ELR (cell line): ENCODE measurements at places on chromosomes 7 and 10.

- peak; percentile 58 for DNase-seq
Measured at GRCh38 chr10:109773288-109774120, 149.8 kb downstream of the XPNPEP1 start.

DNA sequence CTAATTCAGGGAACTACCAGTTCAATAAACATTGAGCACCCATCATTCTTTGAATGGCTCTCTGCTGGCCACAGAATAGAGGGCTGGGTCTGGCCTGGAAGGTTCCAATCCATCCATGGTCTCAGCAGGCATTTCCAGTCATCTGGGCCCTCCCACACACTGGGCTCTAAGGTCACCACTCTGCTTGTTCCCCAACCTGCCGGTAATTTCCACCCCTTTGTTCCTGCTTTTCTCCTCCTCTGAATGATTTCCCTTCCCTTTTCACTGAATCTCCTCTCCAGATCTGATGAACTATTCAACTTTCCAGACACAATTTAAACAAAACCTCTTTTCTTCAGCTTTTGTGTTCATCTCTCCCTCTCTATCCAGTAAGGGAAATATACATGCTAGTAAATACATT is 2.6 kb downstream of the BZW2 start:
- DNase-seq = no peak

DNA sequence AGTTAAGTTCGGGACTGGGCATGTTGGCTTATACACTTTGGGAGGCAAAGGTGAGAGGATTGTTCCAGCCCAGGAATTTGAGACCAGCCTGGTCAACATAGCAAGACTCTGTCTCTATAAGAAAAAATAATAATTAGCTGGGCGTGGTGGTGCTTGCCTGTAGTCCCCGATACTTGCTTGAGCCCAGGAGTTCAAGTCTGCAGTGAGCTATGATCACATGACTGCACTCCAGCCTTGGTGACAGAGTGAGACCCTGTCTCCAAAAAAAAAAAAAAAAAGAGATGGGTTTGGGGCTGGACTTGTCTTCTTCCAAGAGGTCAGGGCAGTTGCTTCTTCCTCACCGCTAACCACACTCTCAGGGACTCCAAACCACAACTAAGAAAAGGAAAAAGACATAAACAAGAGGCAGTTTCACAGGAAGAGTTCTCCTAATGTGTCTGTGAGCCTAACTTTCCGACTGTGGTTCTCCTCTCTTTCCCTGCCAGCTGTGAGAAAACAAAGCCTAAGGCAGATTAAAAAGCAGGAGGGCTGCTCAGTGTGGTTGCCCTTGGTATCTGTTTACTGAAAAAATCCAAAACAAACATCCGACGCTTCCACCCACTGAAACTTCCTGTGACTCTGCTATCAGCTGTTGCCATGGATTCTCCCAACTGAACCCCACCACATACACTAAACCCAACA is 2.4 kb upstream of the SERPINE1 start:
- peak; percentile 85 for DNase-seq

GRCh38 chr7:157714166-157715070 is 377.6 kb downstream of the DNAJB6 start:
- DNase-seq = no peak

- DNase-seq = peak; percentile 79
Measured at GRCh38 chr7:142603870-142604448, 145.3 kb upstream of the PRSS1 start.

DNA sequence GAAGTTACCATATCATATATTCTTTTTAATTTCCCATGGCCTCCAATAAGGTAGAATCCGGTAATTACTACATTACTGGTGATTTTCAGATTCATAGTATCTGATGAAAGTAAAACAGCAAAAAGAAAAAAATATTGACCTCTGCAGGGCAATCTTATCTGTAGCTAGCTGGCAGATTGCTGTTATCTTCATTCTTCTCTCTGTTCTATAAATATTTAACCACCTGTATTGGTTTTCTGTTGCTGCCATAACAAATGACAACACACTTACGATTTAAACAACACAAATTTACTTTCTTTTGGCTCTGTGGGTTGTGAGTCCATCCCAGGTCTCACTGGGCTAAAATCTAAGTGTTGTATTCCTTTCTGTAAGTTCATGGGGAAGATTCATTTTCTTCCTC is 164.5 kb downstream of the ZEB1 start:
- DNase-seq = no peak

- no peak for DNase-seq
Measured at GRCh38 chr10:16583382-16583781, 61.7 kb upstream of the C1QL3 start.

DNA sequence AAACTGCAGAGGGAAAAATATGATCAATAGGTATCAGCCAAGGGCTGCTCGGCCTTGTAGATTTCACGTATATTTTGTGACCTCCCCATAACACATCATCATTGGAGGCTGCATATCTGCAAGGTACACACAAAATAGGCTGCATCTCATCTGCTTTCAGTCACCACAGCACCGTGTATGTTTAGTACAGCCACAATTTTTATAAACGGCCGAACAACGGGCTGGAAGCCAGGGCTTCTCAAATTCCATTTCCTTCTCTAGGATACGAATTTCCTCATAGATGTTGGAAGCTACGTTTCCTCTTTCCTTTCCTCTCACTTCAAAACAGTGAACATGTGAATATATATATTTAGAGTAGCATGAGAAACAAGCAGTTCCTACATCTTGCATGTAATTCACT is 20.2 kb upstream of the FOXK1 start:
- no peak for DNase-seq

- no peak for DNase-seq
Measured at GRCh38 chr10:29204070-29204800, 84.6 kb upstream of the LYZL1 start.
